Gastroesophageal sphincter (tissue), 4 donors: ENCODE measurements at places on chromosomes 7 and 10.

- peak; percentile 38 for ATAC-seq
Measured at GRCh38 chr7:74612015-74612829, 45.3 kb upstream of the GTF2I start.

DNA sequence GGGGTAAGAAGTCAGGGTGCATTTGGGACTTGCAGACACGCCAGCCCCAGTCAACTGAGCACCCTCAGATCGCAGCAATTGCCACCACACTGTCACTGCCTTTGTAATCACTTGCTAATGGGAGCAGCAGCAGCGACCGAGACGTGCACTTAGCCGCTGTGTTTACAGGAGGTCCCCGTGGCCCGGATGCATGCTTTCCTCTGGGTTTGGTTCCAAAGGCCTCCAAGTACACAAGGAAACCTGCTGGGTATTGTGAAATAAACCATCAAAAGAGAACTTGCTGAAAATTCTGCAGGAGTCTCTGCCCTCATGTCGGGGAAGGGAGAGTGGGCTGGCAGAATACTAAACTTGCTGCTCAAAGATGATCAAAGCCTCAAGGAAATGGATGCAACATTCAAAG lies 341.7 kb downstream of the DNAJB6 start:
- no peak for ATAC-seq

GRCh38 chr7:131182446-131183058 lies 145.1 kb upstream of the MKLN1 start:
- no peak for ATAC-seq

- ATAC-seq = no peak
Measured at GRCh38 chr7:26052706-26053105, 99.3 kb upstream of the NFE2L3 start.

- no peak for ATAC-seq
Measured at GRCh38 chr7:148919859-148920258, 35.8 kb upstream of the EZH2 start.
